RKO (cell line): ENCODE measurements at places on chromosomes 2 and 18.

DNA sequence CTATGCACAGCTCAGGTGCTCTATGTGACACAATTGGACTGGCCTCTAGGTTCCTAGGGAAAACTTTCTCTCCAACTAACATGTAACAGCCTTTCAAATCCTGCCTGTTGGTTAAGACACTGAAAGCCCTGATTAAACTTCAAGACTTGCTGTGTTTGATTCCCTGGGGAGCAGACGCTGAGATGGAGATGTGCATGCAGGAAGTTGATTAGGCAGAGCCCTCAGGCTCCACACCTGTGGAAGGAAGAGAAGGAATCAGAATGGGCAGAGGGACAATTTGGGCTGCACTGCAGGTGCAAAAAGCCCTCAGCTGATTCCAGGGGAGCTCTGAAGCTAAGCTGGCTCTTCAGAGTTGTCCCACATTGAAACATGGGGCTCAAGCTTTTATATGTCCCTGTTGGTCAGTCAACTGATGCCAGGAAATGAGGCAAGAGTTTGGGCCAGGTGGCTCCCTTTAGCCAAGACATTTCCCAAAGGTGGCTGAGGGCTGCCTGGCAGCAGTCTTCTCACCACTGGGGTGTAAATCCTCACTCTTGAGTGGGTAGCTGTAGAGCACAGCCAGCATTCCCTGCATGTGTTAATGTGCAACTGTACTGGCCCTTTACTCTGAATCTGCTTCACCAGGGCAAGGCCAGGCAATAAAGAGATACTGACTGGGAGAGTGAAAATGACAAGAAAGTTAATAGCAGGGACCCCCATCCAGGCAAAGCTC is 199.5 kb upstream of the DDX18 start:
- no peak for DNase-seq

DNA sequence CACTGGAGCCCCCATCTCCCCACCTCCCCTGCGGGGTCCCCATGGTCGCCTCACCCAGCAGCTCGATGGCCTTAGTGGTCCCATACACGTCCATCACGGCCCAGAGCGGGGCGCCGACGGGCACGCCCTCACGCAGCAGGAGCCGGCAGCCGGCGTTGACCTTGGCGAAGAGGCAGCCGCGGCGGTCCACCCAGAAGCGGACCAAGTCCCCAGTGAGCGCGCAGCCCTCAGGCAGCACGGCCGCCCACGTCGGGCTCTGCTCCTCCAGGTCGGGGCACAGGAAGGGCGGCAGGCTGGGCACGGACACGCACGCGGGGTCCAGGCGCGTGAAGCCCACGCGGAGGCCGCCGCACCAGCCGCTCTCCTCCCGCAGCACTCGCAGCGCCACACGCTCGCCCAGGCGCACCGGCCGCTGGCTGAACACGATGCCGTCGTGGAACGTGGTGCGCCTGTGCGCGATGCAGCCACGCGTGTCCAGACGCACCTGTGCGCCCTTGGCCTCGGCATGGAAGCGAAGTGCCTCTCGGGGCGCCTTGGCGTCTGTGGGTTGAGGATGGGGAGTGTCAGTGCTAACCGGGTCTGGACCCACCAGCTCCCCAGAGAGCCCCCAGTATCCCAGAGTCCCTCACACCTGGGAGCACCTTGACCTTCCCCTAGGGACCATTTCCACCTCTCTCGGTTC is 4.6 kb downstream of the NEURL3 start:
- DNase-seq, result no peak

GRCh38 chr2:228344531-228344930 is 163.0 kb upstream of the SPHKAP start:
- no peak for DNase-seq

DNA sequence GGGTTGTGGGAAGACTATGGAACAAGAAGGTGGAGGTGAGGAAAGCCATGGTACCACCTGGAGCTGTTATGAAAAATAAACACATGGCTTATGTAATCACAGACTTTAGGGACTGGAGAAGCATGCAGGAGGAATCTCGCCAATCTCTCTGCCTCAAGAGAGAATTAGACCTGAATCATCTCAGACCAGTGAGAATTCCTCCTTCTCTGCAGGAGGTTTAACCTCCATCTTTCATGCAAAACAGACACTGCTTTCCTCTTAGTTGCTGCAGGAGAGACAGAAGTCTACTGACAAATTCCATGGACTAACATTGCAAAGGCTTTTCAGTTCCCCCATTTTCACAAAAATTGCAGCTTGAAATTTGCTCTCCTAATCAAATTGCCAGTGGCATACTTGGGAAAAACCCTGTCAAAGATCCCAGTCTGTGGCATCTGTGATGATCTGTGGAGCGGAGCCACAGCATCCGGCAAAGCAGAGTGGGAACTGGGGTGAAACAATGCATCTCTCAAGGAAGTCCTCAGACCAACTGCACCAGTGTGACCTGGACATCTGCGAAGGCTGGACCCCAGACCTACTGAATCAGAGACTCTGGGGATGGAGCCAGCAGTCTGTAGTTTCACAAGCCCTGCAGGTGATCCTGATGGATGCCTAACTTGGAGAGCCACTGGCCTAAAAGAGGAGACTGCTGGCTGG is 28.6 kb upstream of the NCKAP5 start:
- DNase-seq, result no peak

- DNase-seq, result no peak
Observed at GRCh38 chr2:8059255-8059654, 622.6 kb upstream of the ID2 start.

- DNase-seq, result no peak
Observed at GRCh38 chr2:26126074-26126473, 46.8 kb upstream of the GAREM2 start.

GRCh38 chr2:119853777-119854399 is 94.2 kb downstream of the PTPN4 start:
- no peak for DNase-seq

- DNase-seq, result no peak
Observed at GRCh38 chr2:32384529-32384928, 27.7 kb downstream of the BIRC6 start.

DNA sequence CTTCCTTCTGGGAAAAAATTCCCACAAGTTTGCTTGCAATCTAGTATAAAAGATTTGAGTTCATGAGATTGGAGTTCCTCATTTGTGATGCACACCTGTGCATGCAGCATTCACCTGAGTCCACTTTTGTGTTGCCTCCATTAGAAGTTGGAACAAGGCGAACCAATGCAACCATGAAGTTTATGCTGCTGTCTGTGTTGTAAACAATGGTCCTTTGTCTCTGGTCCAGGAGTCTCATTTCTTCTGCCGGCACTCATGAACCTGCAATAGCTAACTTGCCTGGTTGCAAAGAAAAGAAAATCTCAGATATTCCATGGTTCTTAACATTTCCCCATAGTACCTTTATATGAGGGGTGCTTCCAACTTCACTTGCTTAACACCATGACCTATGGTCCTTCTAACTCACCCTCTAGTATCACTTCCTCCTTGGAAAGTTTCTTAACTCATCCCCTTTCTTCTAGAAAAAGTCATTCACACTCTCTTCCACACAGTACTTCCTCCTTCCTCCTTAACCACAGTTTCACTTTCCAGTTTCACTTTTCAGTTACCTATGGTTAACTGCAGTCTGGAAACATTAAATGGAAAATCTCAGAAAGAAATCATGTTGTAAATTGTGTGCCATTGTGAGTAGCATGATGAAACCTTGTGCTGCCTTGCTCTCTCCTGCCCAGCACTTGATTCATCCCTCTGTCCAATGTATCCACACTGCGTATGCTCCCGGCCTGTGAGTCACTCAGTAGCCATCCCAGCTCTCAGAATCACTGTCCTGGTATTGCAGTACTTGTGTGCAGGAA is 128.8 kb upstream of the TRIB2 start:
- DNase-seq, result peak; percentile 60

DNA sequence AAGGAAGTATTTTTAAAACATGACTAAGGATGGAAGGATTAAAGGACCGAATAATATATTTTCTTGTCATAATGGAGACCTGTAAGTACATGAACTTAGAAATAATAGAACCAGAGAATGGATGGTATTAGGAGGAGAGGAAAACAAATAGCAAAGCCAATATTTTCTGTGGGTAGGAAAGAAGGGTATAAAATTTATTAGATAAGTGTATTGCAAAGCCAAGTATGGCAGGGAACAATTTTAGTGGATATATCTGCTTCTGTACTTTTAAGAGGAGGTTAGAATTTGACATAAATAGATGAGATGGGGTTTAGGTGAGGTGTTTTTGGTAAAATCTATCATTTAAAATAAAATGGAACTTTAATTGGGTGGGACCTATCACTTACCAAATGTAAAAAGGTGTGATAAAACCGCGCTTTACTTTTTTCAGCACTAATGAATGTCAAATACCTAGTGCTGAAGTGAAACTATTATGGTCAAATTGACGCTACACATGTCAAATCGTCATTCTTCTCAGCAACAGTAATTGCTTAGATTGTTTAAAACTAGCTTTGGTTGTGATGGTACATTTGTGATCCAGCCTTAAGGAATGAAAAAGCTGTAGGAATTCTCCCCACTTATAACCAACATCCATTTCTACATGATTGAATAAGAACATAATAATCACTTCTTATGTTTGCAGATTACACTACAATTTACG is 78.1 kb upstream of the ZEB2 start:
- no peak for DNase-seq

GRCh38 chr2:207503234-207503633 is 26.5 kb upstream of the CREB1 start:
- no peak for DNase-seq

DNA sequence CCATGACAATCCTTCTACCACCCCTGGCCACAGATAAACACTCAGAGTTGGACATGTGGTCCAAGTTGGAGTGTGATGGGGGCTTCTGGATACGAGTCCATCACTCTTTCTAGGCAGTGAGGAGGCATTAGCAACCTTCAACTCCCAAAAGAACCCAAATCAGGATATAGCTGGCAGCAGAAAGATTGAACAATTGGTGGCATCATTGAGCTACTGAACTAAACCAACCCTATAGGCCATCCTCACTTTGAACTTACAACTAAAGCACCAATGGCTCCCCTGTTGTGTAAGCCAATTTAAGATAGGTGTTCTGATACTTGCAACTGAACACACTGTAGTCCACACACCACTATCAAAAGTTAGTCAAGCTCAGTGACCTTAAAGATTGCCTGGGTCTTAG is 24.0 kb upstream of the MARCO start:
- DNase-seq, result no peak

DNA sequence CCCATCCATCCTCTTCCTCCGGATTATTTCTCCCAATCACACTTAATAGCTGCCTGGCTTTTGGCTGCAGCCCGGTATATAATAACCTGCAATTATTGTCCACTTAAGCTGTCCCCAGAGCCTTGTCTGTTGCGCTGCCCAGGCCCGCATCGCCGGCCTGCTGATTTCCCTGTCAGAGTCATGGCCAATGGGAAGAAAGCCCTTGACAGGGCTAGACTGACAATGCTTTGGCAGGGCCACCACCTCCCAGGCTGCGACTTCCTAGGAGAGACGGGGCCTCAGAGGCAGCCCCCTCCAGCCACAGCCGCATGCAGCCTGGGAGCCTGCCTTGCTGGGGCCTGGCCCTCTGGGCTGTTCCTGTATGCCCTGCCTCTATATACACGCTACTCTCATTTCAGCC is 10.0 kb upstream of the CELF4 start:
- no peak for DNase-seq
